ENCODE measurements at places on chromosomes 1 and 21.

- no peak for DNase-seq
Observed at GRCh38 chr21:26140164-26140579, 30.4 kb downstream of the APP start.

- DNase-seq, result peak; percentile 89
Observed at GRCh38 chr1:52702886-52703787, 5.0 kb upstream of the COA7 start.

DNA sequence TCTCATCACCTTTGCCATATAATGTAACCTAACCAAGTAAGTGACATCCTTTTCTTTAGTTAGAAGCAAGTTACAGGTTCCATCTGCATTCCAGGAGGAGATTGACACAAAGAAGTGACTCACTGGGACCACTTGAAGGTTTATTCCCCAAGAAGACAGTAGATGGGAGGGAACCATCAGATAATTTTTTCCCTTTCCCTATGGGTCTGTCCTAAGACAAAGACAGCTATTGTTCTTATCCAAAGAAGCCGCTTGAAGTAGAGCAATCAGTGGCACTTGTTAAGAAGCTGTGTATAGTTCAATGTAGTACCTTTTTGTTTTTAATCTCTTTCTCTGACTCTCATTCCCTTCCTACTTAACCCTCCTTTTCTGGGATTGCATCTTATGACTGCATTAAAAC, 139.9 kb upstream of the B3GALT2 start:
- no peak for DNase-seq

DNA sequence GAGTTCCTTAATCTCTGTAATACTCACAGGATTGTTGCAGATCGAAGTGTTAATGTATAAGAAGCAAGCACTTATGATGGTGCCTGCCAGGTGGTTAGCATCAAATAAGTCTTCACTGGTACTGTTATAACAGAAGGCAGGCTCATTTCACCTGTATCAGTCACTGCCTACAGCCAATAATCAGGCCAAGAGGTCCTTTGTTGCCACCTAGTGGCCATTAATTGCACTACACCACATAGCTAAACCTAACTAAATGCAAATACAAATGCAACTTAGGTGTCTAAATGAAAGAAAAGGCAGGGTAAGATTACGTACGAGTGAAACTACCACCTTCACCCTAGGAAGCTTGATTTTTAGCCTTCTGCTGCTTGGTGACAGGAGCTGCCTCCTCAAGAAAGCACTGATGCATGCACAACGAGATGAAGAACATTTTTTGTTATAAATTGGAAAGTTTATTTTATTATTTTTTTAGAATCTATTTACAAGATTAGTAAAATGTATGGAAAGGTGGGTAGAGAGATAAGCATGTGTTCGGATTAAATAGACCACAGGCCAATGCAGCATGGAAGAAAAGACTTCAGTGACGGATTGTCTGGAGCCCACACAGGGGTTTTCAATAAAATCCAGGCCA, 334.8 kb upstream of the CAMK1G start:
- no peak for DNase-seq

DNA sequence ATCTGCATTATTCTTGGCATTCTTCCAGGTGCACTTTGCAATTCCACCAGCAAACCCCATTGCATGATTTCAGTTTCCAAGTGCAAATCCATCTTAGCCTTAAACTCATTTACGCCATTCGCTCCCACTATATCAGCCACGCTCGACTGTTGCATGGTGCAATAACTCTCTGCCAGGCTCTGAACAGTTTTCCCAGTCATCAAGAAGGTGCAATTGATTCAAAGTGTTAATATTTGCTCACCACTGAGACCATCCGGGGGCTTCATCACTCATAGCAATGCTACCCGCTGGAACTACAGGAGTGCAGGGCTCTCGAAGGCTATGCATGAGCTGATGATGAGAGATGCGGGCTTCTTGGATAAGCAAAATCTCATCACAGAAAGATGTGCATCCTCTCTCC, 488.2 kb downstream of the OMA1 start:
- no peak for DNase-seq

DNA sequence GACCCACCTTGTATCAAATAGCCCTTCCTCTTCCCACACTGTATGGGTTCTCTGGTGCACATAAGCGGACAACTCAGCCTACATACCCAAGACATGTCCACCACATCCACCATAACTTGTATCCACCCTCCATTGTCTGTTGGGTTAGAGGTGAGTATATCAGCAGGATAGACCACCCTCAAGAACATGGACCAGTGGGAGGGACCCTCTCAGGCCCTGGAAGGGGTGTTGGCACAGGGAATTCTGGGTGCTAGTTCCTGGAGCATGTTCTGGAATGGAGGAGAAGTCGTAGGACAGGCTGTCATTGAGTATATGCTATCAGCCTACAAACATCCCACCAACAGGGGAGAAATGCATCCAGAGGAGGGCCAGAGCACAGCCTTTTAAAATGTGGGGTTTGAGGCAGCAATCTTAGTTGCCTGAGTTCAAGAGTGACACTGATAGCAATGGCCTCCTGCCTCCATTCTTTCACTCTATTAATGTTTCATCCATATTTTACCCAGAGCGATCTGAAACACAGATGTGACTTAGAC, 7.5 kb downstream of the CD55 start:
- DNase-seq, result no peak

DNA sequence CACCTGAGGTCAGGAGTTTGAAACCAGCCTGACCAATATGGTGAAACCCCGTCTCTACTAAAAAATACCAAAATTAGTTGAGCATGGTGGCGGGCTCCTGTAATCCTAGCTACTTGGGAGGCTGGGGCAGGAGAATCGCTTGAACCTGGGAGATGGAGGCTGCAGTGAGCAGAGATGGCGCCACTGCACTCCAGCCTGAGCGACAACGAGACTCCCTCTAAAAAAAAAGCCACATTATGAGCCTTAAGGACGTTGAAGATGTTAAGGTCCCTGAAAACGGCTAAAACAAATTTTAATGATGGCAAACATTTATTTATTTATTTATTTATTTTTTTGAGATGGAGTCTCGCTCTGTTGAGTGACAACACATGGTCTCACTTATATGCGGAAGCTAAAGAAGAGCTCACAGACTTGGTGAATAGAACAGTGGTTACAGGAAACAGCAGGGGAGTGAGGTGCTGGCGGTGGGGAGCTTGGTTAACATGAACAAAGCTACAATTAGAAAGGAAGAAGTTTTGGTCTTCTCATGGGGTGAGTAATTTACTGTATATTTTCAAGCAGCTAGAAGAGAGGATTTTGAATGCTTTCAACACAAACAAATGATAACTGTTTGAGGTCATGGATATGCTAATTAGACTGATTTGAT, 47.1 kb downstream of the TCP10L start:
- DNase-seq, result peak; percentile 12

GRCh38 chr1:68890736-68891135, 393.9 kb upstream of the DEPDC1 start:
- DNase-seq, result no peak

DNA sequence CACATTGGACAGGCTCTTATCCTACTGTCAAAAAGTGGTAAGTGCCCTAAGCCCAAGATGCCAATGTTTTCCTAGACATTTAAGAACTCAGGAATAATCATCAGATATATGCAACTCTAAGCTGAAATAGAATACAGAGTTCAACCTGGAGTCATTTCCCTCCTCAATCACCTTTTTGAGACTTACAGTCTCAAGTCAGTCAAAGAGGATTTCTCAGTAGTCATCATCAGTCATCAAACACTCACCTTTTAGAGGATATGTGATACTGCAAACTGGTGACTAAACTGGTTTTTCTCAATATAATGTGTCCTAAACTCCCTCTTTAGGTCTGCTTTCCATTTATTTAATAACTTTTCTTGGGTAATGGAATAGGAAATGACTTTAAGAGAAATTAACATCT, 145.3 kb upstream of the ADAMTS5 start:
- DNase-seq, result no peak

DNA sequence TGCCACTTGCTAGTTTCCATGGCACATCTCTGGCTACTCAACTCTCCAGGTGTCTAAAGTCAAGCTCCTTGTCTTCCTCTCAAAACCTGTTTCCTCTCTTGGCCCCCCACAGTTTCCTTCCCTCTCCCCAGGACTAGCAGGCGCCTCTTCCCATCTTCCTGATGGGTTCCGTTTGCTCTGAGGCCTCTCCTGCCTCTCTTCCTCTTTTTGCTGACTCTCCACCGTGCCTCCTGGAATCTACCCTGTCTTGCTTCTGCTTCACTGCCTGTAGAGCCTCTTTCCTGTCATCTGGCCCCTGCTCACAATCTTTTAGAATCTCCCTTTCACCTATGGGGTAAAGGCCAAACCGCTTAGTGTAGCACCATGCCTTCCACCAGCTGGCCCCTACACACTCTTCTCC, 21.8 kb upstream of the LHX4 start:
- no peak for DNase-seq

DNA sequence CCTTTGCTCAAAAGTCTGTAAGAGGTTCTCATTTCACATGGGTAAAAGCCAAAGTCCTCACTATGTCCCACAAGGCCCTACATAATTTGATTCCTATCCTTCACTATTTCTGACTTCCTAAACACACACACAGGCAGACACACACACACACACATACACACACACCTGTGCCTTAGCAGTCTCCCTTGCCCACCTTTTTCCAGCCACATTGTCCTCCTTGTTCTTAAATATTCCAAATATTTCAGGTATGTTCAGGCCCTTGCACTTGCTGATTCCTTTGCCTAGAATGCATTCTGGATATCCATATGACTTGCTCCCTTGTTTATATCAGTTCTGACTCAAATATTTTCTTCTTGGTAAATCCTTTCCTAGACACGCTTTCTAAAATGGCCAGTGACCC, 54.6 kb downstream of the NTNG1 start:
- no peak for DNase-seq

DNA sequence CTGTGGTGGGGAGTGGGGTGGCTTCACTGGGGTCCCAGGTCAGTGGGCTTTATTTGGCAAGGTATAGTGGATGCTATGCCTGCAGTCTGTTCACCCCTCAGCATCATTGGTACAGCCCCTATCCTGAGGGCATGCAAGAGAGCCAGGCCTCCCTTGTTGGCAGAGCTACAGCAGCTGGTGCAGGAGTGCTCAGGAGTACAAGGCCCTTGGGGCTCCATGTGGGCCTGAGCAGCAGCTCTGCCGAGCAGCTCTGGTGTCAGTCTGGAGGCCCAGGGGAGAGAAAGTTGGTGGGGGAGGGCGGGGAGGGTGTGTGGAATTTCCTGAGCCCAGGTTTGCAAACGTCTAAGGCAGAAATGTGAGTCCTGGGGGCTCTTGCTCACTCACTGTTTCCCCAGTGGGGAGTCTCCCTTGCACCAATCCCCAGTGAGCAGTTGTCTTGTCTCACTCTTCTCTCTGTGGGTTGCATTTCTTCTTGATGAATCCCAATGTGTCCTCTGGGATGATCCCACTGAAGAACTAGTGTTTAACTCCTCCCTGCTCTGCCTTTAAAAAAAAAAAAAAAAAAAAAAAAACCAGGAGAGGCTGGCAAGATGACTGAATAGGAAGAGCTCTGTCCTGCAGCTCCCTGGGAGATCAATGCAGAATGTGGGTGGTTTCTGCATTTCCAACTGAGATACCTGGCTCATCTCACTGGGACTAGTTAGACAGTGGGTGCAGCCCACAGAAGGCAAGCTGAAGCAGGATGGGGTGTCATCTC, 39.5 kb upstream of the CYP4X1 start:
- no peak for DNase-seq

- peak; percentile 44 for DNase-seq
Observed at GRCh38 chr1:20184997-20185833, 681 bp upstream of the UBXN10 start.

DNA sequence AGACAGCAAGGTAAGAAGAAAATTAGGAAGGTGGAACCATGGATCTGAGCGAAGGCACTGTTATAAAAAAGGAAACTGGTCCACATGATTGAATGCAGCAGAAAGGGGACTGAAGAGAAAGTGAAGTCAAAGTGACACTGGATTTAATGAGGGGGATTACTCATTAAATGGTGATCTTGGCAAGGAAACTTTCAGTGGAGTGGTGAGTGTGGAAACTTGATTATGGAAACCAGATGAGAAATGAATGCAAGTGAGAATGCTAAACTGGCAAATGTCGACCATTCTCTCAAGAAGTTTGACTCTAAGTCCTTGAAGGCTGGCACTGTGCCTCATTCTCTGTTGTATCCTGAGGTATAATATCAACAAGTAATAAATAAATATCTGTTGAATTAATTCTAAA, 23.3 kb downstream of the COLGALT2 start:
- DNase-seq, result no peak

DNA sequence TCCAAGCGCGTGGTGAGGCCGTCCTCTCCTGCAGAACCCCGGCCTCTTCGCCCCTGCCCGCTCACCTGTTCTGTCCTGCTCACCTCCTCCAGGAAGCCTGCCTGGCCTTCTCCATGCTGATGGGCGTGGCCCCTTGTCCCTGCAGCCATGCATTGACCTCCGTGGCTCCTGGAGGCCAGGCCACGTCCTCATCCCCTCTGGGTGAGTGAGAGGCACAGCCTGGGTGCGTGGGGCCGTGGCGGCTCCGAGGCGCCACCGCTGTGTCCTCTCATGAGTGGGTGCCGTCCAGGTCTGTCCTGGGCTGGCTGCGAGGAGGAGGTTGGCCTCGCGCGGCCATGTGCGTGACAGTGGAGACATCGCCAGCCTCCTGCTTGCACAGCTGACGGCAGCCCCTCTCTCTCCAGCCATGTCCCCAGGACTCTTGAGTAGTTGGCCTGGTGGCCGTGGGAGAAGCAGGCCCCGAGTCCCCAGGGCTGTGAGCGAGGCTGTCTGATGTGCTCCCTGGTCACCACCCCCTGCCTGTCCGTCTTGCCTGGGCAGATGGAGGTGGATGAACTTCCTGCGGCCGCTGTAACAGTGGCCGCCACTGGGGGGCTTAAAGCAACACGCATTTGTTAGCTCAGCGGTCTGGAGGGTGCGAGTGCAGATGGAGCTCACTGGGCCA, 58.1 kb downstream of the PRKCZ start:
- DNase-seq, result no peak

DNA sequence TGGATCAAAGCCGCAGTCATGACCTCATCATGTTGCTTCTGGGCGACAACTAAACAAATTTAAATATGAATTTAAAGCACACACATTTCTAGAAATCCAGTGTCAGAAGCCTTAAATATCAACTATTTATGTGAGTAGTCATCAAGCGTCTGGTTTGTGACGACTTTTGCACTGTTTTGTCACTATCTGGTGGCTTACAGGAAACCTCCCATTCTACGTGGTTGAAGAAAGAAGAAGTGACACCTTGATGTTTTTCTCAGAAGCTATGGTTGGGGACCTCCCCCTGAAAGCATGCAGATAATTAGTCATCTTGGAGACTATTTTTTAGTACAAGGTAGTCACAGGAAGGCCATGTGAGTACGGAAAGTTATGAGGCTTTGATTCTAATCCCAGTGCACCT, 58.5 kb downstream of the TENT5C start:
- peak; percentile 91 for DNase-seq

DNA sequence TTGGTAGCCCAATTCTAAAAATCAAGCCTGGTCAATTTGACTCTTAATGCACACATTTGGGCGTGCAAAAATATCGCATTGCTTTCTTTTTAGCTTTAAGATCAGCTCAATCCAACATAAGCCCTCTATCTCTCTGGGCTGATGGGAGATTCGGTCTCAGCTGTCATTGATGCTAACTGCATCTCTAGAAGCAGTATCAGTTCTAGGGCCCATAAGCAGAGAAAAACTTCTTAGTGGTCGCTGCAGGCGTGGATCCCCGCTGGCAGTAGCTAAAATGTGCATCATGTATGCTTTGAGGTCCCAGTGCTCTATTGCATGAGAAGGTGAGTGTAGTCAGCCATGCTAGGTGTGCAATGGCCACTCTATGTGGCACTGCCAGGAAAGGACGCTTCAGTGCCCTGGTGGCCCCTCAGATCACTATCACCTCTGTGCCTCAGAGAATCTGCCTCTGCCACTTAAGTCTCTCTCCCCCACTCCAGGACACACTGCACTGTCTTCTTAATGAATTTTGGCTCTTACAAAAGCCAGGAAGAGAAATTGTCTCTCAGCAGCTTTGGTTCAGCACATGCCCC, 79.7 kb upstream of the GADD45A start:
- DNase-seq, result no peak

Measured in T-cell (primary cell).